Stimulated activated naive CD8-positive, alpha-beta T cell treated with anti-CD3 and anti-CD28 coated beads, Interleukin-15, amount 100 ng/mL, for 72 hours (primary cell): ENCODE measurements at places on chromosomes 16 and 17.

DNA sequence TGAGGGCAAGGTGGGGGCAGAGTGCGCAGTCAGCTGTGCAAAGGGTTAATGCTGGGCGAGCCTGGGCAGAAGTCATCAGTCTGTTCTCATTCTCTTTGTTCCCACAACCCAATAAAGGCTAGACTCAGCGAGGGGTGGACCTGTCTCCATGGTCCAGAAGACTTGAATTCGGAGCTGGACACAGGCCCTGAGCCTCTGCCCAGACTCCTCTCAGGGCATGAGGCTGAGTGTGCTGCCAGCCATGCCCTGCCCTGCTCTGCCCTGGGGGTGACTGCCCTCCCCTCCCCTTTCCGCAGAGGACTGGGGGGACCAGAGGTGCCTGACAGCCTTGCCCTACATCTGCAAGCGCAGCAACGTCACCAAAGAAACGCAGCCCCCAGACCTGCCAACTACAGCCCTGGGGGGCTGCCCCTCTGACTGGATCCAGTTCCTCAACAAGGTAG is 54.5 kb downstream of the MRC2 start:
- DNase-seq = no peak

- no peak for DNase-seq
Observed at GRCh38 chr16:13270602-13271001, 369.2 kb downstream of the SHISA9 start.

DNA sequence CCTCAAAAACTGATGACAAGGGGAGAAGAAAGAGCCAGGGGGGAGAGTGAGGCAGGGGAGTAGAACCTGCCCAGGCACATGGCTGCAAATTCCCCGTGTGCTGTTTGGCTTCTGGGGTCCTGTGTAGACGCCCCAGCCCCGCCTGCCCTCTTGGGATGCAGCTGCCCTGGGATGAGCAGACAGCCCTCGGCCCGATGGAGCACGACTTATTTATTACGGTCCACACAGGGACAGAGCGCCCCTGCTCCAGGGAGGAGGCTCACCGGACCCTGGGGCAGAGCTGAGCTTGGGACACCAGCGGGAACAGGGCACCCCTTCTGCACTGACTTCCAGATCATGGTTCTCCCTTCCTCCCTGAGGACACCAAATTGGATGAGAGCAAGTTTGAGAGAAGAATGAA is 9.1 kb downstream of the LDHD start:
- no peak for DNase-seq

DNA sequence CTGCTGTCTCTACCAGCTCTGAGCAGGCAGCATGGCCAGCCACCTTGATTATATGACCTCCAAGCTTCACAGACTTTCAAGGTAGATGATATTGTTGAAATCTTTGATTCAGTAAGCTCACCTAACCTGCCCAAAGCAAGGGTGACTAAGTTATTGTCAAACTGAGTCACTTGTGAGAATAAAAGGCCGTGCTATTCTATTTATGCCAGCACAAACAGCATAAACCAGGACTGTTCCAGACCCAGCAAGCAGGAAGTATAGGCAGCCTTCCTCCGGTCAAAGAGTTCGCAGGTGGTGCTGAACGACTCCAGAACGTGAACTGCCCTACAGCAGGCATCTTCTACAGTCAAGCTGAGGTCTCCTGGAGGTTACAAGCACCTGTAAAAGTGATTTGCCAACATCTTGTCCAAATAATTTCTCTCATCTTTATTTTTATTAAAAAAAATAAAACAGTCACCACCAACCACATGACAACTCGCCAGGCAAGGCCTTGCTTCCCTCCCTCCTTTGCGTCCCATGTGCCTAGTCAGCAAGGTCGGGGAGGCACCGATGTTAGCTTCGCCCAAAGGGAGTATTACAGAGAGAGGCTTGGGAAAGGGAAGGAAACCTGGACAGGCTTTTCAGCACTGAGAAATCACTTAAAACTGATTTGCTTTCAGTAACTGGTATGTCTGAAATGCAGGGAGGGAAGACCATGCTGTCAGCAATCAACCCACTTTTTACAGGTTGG is 10.8 kb downstream of the ARL2BP start:
- no peak for DNase-seq

DNA sequence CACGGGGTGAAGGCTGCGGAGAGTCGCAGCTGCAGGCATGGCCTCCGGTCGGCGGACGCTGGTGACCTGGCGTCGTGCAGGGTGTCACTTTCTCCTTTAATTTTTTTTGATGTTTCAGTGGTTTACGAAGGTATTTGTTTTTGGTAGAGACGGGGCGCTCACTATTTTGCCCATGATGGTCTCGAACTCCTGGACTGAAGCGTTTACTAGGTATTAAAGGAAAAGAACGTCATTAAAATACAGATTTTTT is 17.1 kb downstream of the ZNF213 start:
- DNase-seq = no peak
